EL (cell line): ENCODE measurements at places on chromosomes 4 and X.

- no peak for DNase-seq
Measured at GRCh38 chr4:12123707-12124106, 695.0 kb upstream of the HS3ST1 start.

DNA sequence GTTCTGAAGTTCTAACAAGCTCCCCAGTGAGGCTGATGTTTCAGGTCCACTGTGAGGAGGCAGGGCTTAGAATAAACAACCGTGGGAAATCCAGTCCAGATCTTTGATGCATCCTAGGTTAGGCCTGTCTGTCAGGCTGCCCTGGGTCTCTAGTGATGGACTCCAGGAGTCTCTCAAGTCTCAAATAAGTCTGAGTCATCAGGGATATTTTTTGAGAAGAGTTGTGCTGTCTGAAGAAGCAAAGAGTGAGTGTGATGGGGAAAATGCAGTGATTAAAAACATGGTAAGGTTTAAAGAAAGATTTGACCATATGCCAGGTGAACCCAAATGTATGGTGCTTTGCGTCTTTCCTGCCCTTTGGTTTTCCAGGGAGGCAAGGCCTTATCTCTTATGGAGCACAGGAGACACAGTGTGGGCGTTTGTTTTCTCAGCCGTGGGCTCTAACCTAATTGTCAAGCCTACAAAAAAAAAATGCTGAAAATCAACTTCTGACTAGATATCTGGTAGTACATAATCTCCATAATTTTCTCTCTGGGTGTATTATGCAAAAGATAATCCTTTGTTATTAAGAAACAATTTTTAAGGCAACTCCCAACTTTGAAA lies 100.7 kb downstream of the PTTG2 start:
- peak; percentile 12 for DNase-seq

DNA sequence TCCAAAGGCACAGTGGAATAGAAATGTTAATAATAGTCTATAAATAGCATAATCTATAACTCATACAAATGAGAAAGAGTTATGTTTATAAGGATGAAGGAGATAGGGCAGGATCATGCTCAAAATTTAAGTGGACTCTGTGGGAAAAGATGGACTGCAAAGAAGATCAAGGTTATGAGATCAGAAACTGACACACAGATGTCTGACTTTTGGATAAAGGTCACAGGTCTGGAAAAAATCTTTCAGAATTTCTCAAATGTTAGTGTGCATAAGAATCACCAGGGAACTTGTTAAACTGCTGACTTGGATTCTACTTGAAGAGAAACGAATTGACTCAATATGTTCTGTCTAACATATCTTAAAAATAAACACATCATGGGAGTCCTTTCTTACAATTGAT lies 104.1 kb downstream of the FSTL5 start:
- no peak for DNase-seq

DNA sequence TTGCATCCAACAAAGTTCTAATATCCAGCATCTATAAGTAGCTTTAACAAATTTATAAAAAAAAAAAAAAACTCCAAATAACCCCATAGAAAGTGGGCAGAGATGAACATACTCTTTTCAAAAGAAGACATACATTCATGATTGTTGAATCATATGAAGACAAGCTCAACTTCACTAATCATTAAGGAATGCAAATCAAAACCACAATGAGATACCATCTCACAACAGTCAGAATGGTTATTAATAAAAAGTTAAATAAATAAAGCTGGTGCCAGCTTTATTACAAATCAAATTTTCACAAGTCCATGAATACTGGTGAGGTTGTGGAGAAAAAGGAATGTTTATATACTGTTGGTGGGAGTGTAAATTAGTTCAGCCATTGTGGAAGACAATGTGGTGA lies 592.0 kb downstream of the IQCM start:
- DNase-seq = peak; percentile 68

GRCh38 chr4:20825505-20825904 lies 125.2 kb downstream of the PACRGL start:
- DNase-seq = no peak

DNA sequence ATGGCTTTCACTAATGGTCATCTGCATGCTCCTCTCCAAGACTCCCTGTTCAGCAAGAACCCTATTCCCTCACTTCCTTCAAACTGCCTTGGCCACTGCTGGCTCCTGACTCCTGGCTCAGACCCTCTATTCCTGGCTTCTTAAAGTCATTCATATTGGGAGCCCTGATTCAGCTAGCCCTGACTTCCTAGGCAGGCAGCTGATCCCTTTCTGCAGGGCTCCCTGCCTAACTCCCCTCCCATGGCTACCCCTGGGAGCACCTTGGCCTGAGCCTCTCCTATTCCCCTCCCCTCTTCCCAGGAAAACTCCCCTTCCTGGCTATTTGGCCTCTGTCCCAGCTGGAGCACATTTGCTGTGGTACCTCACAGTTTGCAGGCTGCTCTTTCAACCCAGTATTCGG lies 154.9 kb upstream of the PJA1 start:
- no peak for DNase-seq

DNA sequence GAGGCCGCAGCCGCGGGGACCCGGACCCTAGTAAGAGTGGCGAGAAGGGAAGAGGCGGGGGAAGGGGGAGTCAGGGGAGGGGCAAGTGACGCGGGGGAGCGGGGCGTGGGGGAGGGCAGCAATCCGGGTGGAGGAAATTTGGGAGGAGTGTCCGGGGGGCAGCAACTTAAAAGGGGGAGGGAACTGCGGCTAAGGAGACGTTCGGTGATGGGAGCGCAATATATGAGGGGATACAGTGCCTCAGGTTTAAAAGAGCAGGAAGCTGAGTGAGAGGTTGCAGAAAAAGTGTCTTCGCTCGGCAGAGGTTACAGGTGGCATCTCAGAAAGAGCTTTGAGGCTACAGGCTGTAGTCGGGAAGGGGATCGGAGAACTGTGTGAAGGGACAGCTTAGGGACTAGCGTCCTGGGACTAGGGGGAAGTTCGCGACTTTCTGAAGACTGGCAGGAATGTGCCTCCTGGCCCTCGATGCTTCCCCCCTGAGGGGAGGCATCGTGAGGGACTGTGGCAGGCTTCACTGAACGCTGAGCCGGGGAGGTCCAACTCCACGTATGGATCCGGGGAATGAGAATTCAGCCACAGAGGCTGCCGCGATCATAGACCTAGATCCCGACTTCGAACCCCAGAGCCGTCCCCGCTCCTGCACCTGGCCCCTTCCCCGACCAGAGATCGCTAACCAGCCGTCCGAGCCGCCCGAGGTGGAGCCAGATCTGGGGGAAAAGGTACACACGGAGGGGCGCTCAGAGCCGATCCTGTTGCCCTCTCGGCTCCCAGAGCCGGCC lies 519 bp downstream of the FOXO4 start:
- DNase-seq = peak; percentile 54

DNA sequence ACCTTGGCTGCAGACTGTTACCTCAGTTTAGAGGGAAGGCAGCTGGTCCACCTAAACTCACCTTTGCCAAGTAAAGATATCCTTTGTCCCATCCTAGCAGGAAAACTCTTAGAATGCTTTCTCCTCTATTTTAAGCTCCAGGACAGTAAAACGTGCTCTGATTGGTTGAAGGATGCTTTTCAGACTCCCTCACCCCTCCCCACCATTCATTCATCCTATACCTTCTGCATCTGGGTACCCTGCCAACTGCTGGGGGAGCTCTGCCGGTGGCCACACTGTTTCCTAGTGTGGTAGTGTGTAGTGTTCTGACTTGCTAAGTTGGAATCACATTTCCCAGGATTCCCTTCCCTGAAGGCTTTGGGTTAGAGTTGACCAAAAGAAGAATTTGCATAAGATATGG lies 20.3 kb upstream of the POLA1 start:
- DNase-seq = no peak

DNA sequence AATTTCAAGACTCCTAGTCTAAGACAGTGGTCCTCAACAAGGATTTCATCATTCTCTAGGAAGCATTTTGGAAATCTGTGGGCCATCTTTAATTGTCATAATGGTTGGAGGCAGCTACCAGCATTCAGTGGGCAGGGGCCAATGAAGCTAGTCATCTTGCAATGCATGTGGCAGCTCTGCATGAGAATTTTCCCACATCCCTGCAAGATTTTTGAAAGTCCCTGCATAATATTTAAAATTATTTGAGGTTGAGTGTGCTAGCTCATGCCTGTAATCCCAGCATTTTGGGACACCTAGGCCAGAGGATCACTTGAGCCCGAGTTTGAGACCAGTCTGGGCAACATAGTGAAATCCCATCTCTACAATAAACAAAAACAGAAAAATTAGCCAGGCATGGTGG lies 44.0 kb downstream of the PCYT1B start:
- DNase-seq = no peak

- DNase-seq = peak; percentile 18
Measured at GRCh38 chrX:15497865-15498264, 2.7 kb upstream of the BMX start.

- DNase-seq = no peak
Measured at GRCh38 chrX:63525491-63525890, 174.4 kb upstream of the SPIN4 start.

GRCh38 chrX:50812995-50813842 lies 775 bp downstream of the SHROOM4 start:
- DNase-seq = peak; percentile 17

- DNase-seq = no peak
Measured at GRCh38 chr4:173281406-173282255, 52.5 kb downstream of the HMGB2 start.

GRCh38 chr4:74456056-74456744 lies 11.3 kb downstream of the AREG start:
- DNase-seq = no peak

- peak; percentile 31 for DNase-seq
Measured at GRCh38 chrX:153469811-153470410, 465 bp downstream of the HAUS7 start.

- DNase-seq = no peak
Measured at GRCh38 chr4:127843704-127844600, 36.7 kb upstream of the PLK4 start.

DNA sequence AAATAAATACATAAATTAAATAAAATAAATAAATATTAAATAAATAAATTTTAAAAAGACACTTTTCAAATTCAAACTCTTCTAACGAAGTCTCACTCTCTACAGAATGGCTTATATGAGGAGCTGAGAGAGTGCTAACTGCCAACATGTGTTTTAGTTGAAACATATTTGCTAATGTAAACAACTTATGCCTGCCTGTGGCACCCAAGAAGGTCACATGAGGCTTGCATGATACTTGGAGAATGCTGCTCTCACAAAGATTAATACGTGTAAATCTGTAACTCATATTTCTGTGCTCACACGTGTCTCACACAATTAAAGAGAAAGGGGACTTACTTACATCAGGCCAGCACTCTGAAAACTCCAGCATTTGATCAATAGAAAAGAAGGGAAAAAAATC lies 43.2 kb upstream of the PITX2 start:
- DNase-seq = no peak

- no peak for DNase-seq
Measured at GRCh38 chr4:86706923-86707597, 112.9 kb downstream of the PTPN13 start.

GRCh38 chr4:61299316-61299715 lies 99.2 kb downstream of the ADGRL3 start:
- no peak for DNase-seq

DNA sequence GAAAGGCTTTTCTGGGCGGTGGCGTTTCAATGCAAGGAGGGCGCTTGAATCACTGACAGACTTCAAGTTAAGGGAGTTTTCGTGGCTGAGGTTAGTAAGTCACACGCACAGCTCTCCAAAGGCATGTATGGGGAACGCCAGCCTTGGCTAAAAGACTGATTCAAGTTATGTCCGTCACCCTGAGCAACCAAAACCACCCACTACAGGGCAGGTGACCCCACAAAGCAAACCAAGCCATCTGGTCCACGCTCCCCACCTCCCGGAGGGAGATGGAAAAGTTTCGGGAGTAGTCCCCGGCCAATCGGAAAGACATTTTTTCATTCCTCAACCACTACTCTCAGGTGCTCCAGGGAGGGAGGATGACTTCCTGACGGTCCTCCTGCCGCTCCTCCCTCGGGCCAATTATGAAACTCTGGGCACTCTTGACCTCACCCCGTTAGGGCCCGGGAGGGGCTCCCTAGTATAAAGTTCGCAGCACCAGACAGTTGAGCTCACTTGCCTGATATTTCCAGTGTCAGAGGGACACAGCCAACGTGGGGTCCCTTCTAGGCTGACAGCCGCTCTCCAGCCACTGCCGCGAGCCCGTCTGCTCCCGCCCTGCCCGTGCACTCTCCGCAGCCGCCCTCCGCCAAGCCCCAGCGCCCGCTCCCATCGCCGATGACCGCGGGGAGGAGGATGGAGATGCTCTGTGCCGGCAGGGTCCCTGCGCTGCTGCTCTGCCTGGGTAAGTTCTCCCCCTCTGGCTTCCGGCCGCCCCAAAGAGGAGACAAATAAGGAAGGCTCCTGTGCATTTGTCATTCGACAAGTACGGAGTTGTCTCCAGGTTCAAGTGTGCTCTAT lies at the start of gene EREG:
Gene EREG (plus strand): TSS at position 494 of the 840 bp plus-strand sequence. CDS start 164 bp downstream, at position 658.
- peak; percentile 62 for DNase-seq

- peak; percentile 25 for DNase-seq
Measured at GRCh38 chr4:8015512-8015911, 75.9 kb upstream of the AFAP1 start.

DNA sequence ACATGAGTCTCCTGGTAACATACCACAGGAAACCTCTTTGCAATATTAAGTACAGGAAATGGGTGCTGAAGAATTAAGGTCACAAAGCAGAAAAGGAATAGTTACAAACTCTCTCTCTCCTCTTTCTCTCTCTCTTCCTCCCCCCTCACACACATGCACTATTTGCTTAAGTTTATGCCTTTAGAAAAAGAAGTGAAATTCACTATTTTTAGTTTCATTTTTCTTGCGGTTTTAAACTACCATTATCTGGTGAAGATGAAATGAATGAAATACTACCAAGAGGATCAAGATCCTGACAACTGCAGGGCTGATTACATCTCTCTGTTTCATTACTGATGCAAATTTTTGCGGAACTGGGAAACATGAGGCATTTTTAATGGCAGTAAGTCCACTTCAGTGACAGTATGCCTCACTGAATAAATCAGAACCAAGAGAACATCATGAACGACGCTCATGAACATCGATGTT lies 64.3 kb upstream of the FTHL17 start:
- DNase-seq = no peak

- DNase-seq = no peak
Measured at GRCh38 chrX:67568769-67569168, 24.9 kb downstream of the AR start.

DNA sequence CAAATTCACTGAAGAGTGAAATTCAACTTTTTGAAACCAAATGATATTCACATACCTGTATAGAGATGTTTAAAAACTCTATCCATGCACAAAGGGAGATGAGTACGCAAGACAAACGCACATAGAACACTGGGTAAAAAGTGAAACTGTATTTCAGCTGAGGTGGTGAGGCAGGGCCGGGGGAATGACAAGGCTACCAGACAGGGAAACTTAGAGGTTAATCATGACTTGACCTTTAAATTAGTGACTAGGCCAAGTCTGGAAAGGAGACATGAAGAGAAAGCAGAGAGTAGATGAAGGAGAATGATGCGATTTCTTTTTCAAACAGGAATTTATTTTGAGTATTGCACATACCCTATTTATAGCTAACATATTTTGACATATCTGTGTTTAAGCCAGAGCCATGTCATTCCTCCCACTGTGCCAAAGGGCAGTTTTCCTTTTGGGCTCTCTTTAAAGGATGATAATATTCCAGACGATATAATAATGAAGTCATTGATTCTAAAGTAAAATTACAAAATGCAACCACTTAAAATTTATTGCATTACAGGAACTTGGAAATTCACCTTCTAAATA lies 49.4 kb downstream of the ARHGEF6 start:
- no peak for DNase-seq
